Stimulated activated CD4-positive, alpha-beta T cell treated with anti-CD3 and anti-CD28 coated beads, TNF-alpha, amount 100 ng/mL, for 1 hour (primary cell): ENCODE measurements at places on chromosomes 11 and 22.

DNA sequence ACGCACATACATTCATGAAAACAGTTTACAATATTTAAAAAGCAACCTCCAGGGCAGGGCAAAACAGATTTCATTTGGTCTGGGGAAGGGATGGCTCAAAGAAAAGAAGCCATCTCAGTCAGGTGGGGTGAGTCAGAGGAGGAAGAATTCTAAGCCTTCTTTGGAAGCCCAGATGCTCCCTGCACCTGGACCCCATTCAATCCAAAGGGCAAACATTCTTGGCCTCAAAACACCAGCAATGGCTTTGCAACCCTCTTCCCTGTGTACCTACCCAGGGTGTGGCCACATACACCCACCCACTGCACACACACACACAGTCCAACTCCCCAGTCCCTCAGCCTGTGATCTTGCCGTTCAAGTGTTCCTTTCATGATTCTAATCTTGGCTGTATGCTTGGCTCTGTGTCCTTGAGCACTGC lies 2.0 kb downstream of the KCNE3 start:
- no peak for DNase-seq

- no peak for DNase-seq
These were observed 1.1 kb downstream of the UBASH3B start for GRCh38 chr11:122656631-122657101.

GRCh38 chr11:120098503-120099020 lies 39.4 kb downstream of the TRIM29 start:
- DNase-seq: no peak

DNA sequence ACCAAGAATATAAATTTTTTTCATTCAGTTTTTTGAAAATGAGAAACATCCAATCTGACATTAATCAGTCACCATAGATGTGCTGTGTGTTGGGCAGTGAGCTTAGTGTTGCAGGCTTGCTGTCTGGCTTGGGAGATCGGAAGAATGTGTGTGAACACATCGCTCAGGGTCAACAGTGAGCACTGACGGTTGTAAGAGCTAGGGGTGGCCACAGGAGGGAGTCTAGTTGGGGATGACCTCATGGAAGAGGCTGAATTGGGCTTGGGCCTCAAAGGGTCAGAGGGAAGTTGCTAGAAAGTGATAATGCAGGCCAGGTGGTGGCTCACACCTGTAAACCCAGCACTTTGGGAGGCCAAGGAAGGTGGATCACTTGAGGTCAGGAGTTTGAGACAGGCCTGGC lies 375.4 kb downstream of the DDX10 start:
- DNase-seq: no peak

- DNase-seq: no peak
These were observed 49.7 kb upstream of the VPREB1 start for GRCh38 chr22:22194931-22195264.

- no peak for DNase-seq
These were observed 6.9 kb upstream of the MMP20 start for GRCh38 chr11:102632026-102632425.

DNA sequence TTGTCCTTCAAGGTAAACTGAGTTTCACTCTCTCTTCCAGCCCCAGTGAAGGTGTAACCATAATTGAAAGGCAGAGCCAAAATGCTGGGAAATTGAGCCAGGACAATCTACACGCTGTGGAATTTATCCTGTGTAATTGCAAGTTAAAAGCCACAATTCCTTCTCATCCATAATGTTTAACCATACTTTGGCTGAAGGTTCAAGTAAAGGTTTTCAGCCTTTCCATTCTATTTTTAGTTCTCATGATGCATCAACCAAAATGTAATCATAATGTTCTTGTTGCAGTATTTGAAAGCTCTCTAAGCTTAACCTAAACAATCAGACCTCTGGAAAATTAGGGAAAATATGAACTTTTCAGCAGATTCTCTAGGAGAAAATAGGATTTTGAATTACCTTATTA lies 14.0 kb upstream of the ARHGAP42 start:
- no peak for DNase-seq

DNA sequence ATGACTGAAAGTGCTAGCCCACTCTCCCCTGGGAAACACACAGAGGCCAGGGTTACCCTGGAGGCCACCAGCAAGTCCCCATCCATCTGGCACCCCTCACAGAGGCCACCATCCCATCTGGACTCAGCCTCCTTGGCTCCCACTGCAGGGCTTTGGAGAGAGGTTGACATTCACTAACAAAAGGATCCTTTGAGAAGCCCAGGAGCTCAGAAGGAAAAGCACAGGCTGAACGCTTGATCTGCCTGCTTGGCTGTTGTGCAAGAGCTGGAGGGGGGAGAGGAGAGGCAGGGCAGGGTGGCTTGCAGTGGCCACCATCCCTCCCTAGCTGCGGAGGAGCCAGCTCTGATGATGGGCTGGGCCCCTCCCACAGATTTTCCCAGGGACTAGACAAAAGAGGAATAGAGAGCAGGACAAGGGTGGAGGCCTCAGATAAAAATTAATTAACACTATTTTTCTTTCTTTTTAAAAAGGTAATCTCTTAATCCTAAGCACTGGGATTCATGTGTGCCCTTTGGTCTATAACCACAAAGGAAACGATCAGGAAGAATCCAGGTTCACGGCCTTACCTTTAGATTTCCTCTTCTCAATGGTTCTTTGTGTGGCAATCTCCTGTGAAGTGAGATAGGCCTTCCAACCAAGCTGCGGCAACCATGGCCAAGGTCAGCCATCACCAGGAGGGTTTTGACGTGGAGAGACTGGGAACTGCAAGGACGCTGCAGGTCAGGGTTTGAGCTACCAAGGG lies 154.7 kb downstream of the BARX2 start:
- no peak for DNase-seq

DNA sequence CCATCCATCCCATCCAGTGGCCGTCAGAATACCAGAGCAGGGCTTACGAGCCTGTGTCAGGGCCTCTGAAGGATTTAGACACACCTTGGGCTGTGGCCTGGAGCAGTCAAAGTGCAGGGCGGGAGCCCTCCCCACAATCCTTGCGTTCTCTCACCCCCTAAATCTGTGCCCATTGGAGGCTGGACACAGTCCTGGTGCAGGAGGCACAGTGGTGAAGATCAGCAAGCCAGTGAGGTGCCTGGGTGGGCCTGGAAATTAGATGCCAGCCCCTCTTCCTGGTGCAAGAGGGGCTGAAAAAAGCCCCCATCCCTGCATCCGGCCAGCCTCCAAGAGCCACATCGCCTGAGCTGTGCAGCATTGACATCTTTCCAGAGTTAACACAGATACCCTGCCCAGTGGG lies 1045.8 kb downstream of the TBC1D22A start:
- no peak for DNase-seq

GRCh38 chr22:50733521-50734342 lies 4.3 kb upstream of the ACR start:
- no peak for DNase-seq

DNA sequence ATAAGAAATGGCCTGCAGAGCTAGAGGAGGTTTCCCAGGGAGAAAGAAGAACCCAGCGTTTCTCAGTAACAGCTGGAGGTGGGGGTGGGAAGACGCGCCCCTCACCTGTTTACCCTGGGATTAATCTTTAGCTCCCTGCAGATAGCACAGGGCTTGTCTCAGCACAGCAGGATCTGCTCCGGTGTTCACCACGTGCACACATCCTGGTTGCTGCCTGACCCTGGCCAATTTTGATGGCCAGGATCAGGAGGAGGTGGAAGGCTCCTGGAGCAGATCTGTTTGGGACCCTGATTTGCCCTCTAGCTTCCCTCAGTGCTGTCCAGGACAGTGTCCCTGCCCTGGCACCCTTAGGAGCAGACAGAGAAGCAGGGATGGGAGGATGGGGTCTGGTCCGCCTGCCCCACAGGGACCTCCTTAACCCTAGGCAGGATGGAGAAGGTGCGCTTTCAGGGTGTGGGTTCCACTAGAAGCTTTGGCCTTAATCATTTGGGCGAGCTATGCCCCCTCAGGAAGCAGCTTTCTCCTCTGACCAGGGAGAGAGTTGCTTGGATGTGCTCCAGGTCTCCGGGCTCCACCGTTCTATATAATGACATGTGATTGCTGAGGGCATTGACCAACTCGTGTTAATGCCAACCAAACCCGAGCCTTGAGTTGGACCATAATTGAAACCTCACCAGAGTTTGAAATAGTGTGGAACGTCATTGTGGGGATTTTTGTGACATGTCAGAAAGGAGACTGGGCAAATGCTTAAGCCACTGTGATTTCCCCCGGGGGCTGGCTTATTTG lies 19.3 kb downstream of the UPB1 start:
- no peak for DNase-seq
